ENCODE measurements at places on chromosomes 12 and 14. TPM values are rescaled to one million over a fixed set of nuclear protein-coding genes. Genes with fewer than 3 reads are reported as not detected.

- no peaks in the 10 kb centered on the region for H3K36me3 ChIP-seq
- H3K4me3 ChIP-seq = peak overlapping the region; percentile 25
- H3K27ac ChIP-seq = no peak overlapping the region
- peaks cover 46% of the 10 kb centered on the region for H3K4me1 ChIP-seq
- no peak for DNase-seq
These were observed 8.3 kb downstream of the CPNE6 start for GRCh38 chr14:24079491-24080141.

DNA sequence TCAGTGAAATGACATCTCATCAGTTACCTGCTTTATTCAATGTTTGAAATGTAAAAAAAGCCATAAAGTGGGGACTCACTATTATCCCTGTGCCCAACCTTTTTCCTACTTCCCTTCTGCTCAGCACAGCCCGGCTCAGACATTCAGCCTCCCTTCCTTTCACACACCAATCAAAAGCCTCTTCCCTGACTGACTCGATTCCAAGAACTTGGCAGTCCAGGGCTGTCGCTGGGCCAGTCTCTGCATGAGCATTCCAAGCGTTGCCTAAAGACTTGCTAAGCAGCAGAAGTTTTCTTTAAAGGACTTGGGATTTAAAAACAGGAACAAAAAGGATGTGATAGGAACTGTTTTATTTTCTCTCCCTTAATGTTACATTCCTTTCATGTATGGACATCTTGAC is 22.7 kb downstream of the ITPR2 start:
- no peaks in the 10 kb centered on the region for H3K27me3 ChIP-seq
- no peak overlapping the region for H3K4me3 ChIP-seq
- no peak for DNase-seq
- peaks cover 7% of the 10 kb centered on the region for H3K36me3 ChIP-seq

GRCh38 chr12:63319936-63320633 is 169.1 kb upstream of the AVPR1A start:
- no peak overlapping the region for H3K4me3 ChIP-seq
- no peak for DNase-seq
- no peaks in the 10 kb centered on the region for H3K4me1 ChIP-seq
- H3K27ac ChIP-seq = no peak overlapping the region
- no peaks in the 10 kb centered on the region for H3K36me3 ChIP-seq

DNA sequence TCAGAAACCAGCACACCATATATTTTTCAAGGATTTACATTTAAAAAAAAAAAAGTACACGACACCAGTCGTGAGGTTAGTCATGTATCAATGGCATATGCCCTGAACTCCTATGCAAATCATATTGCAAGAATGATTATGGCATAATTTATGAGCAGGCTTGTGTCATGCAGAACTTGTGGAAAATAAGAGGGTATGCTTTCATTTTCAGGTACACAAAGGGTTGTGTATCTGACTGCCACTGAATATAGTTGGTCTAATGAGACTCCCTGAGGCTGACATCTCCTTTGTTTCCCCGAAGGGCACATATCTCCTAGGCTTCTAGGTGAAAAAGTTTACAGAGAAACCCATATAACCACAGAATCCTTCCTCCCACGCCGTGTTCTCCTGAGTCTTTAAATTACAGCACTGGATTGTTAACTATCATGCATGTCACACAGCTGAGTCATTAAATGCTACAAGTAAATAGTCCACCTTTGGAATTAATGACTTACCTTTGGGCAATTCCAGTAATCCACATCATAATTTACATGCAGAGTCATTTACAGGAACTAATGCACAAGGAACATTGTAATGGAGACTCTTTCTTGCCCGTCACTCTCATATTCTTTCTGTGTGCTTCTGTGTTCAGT is 356.7 kb upstream of the DIO2 start:
- H3K4me1 ChIP-seq = no peaks in the 10 kb centered on the region
- H3K27me3 ChIP-seq = no peaks in the 10 kb centered on the region
- H3K4me3 ChIP-seq = no peak overlapping the region
- DNase-seq = no peak

DNA sequence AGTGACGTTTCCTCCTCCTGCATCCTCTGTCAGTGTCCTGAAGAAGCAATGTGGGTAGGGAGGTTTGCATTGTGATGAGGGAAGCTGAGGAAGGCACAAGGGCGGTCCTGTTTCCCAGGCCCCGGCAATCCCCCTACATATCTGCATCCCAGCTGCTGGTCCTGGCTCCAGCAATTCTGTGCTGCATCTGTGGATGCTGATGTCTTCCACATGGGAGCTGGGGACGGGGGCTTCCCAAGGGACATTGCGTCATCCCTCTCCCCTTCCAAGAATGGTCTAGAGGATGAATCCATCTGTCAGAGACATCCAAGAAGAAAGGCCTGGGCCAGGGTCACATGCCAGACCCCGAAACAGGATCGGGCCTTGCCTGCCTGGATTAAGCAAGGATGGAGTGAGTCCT is 52.1 kb downstream of the TSPAN11 start:
- no peaks in the 10 kb centered on the region for H3K36me3 ChIP-seq
- H3K27me3 ChIP-seq = no peaks in the 10 kb centered on the region
- no peaks in the 10 kb centered on the region for H3K4me1 ChIP-seq
- no peak overlapping the region for H3K27ac ChIP-seq
- DNase-seq = no peak
- H3K4me3 ChIP-seq = no peak overlapping the region

GRCh38 chr14:35050652-35051051 is 4.6 kb downstream of the FAM177A1 start:
- H3K27me3 ChIP-seq = no peaks in the 10 kb centered on the region
- peaks cover 19% of the 10 kb centered on the region for H3K4me1 ChIP-seq
- H3K4me3 ChIP-seq = no peak overlapping the region
- H3K36me3 ChIP-seq = peaks cover 31% of the 10 kb centered on the region
- H3K27ac ChIP-seq = no peak overlapping the region

Gene TAS2R13
- 1.00 TPM for total RNA-seq

Gene KRT74
- total RNA-seq = not detected

Gene KCNH5
- total RNA-seq = not detected

Gene PPP4R4
- not detected for total RNA-seq

Data from activated B cell treated with CpG ODN at 0.5 μM for 24 hours (primary cell).